ENCODE measurements at places on chromosomes 2 and 18.

GRCh38 chr18:3499501-3499900, 49.5 kb downstream of the TGIF1 start:
- no peak for DNase-seq

DNA sequence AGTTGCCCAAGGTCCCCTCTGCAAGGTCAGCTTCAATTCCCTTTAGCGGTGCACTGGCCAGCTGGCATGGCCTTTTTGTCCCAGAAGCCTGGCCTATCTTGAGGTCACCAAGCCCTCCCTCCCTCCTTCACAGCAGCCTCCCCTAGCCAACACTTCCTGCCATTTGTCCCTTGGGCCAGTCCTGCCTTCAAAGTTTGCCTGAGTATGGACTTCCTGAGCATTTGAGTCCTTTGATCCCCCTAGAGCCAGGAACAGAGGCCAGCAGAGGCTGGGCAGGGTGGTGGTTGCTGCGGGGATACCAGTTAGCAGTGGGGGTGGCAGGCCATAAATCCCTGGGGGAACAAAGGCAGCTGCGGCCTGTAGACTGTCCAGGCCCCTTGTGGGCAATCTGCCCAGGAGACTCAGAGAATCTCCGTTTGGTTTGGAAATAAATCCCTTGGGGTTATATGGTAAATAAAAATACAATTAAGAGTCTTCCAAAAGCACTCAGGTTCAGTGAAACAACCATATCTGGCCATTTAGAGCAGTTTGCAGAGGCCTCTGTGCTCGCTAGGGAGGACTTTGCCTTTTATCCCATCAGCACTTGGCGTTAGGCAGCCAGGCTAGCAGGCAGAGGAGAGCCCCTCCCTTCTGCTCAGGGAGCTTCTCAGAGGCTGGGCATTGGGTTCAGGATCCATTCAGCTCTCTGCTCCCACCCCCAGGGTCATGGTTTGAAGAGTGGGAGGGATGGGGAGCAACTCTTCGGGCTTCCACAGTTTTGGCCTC, 3.1 kb upstream of the HES6 start:
- DNase-seq: no peak

GRCh38 chr2:149148194-149149006, 109.9 kb downstream of the LYPD6B start:
- no peak for DNase-seq

GRCh38 chr2:128414351-128414750, 95.7 kb upstream of the HS6ST1 start:
- no peak for DNase-seq

- no peak for DNase-seq
Measured at GRCh38 chr18:48139431-48140347, 209.2 kb upstream of the SMAD2 start.

DNA sequence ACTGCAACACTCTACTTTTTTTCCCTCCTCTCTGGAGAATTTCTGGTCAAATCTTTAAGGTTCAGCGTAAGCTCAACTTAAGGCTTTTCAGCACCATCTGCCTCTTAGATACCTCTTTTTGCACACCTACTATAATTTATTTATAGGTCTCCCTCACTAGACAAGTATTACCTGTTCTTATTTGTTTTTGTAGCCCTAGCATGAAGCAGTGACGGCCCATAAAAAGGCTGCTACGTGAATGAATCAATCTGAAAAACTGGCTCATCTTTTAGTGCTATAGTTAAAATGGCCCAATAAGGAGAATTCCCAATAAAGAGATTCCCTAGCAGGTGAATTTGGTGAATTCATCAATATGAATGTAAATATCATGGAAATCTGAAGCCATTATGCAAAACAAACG, 6.5 kb downstream of the RNF149 start:
- DNase-seq: no peak

GRCh38 chr18:9016633-9017166, 85.8 kb upstream of the NDUFV2 start:
- no peak for DNase-seq

DNA sequence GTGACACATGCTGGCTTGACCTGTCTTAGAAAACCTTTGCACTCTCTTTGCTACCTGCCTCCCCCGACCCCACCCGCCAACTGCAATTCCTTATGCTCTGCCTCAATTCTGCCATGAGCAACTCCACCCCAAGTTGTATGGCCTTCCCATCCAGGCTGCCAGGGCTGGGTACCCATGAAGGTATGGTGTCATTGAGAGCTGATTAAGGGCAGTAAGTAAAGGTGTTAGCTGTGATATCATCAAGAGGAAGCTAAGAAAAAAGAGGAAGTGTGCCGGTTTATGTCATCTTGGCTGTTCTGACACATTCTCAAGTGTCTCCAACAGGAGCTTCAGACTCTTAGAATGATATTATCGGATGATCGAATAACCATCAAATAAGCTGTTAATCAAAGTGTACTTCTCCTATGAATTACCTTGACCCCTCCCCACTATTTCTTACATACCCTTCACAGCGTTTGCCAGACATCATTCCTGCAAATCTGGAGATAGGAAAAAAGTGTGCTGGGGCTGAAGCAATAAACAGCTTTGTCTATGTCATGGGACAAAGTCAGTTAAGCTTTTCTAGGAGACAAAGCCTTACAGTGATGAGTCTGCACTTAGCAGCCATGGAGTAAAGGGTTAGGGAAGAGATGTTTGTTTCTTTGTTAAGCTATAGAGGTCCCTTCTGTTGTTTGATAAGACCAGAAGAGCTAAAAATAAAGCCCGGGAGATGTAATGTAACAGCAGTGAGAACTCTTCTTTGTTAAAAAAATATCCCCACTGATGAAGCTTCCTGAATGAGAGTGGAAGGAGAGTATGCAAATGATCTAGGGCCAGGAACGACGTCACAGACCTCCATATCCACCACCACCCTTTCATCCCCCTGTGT, 40.4 kb upstream of the SMAD2 start:
- peak; percentile 73 for DNase-seq

- DNase-seq: no peak
Measured at GRCh38 chr2:72999729-73000725, 71.5 kb downstream of the SFXN5 start.

DNA sequence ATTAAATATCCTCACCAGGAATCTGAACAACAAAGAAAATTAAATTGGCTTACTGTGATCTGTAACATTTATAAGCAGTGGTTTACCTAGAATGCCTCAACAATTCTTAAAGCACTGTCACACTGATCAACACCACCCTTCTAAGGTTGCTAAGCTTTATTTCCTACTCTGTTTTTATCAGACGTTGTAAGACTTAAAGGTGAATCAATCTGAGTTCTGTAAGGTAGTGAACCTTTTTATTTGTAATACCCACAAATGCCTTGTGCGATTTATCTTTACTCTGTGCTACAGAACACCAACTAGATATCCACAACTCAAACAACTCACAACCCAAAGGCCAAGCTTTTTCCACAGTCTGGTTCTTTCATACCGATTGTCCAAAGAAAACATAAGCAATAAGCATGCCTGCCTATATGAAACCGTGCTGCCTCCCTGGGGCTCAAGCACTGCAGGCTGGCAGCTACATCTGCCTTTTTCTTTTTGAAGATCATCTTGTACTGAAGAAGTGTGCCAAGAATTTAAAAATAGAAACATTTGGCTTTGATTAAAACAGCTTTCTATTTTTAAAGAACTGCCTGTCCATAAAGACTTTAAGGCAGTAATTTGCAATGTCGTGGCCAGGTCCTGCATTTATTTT, 490.7 kb downstream of the NUP35 start:
- DNase-seq: no peak

DNA sequence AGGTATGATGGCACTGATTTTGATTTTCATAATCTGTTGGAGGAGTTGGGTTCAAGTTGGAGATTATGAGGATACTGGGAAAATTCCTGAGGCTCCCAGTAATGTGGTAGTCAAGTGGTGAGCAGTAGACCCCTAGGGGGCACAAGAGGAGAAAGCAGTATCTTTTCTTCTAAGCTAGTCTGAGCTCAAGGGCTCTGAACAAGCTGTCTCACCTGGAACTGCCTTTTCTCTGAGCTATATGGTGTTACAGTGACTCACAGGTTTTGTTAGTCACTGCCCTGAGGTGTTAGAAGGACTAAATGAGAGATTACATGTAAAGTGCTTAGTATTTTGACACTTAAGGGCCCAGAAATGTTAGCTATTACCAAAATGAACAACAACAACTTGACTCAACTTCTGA, 42.2 kb downstream of the CD302 start:
- DNase-seq: no peak

Measured in B cell (primary cell).